Type B pancreatic cell (in vitro differentiated cells): ENCODE measurements at places on chromosomes 12 and 14. TPM values are rescaled to one million over a fixed set of nuclear protein-coding genes. Genes with fewer than 3 reads are reported as not detected.

GRCh38 chr14:70029296-70030132 lies 150.3 kb downstream of the SMOC1 start:
- H3K4me3 ChIP-seq: no peak overlapping the region
- DNase-seq: no peak
- H3K36me3 ChIP-seq: no peaks in the 10 kb centered on the region
- H3K4me1 ChIP-seq: no peaks in the 10 kb centered on the region

GRCh38 chr14:102252834-102253801 lies 51.8 kb downstream of the MOK start:
- no peak overlapping the region for H3K4me3 ChIP-seq
- peaks cover 6% of the 10 kb centered on the region for H3K36me3 ChIP-seq
- H3K4me1 ChIP-seq: peaks cover 4% of the 10 kb centered on the region
- DNase-seq: no peak
- no peak overlapping the region for H3K27ac ChIP-seq
- H3K27me3 ChIP-seq: no peaks in the 10 kb centered on the region

DNA sequence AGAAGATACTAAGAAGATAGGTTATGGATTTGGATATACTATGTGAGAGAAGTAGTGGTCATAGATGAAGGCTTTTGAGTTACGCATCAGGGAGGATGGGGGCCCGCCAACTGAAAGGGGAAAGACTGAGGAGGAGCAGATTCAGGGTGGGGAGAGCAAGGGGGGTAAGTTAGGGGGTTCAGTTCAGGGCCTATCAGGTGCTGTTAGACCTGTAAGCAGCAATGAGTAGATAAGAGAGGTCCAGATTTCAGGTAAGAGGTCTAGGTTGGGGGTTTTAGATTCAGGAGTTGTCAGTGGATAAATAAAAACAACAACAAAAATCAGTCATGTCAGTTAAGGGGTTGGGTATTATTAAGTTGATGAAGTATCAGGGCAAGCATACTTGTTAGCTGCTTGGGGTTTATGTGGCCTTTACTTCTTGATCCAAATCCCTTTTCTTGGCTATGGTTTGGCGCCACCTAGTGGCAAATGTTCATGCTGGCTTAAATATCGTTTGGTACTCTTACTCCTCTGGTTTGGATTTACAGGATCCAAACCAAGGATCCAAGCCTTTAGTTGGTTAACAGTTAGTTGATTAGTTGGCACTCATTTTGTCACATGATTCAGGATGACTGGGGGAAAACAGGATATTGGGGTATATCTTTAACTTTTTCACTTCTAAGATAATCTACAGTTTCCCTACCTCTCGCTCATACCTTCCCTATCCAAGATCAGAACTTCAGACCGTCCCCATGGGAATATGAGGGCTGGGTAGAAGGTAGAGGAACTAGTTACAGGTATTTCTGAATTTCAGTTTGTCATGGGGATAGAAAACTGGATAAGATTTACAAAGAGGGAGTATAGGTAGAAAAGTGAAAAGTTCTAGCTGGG lies 65.1 kb downstream of the PCNX1 start:
- H3K4me3 ChIP-seq: no peak overlapping the region
- DNase-seq: peak; percentile 77
- peaks cover 11% of the 10 kb centered on the region for H3K4me1 ChIP-seq
- no peaks in the 10 kb centered on the region for H3K27me3 ChIP-seq

GRCh38 chr12:113030875-113031525 lies 25.5 kb upstream of the DTX1 start:
- DNase-seq: no peak
- no peak overlapping the region for H3K27ac ChIP-seq
- no peaks in the 10 kb centered on the region for H3K36me3 ChIP-seq
- no peak overlapping the region for H3K4me3 ChIP-seq
- H3K27me3 ChIP-seq: peaks cover 20% of the 10 kb centered on the region

GRCh38 chr14:71557351-71557750 lies 374.9 kb upstream of the RGS6 start:
- peaks cover 5% of the 10 kb centered on the region for H3K4me1 ChIP-seq
- DNase-seq: no peak
- no peaks in the 10 kb centered on the region for H3K27me3 ChIP-seq
- no peak overlapping the region for H3K27ac ChIP-seq
- H3K4me3 ChIP-seq: no peak overlapping the region

DNA sequence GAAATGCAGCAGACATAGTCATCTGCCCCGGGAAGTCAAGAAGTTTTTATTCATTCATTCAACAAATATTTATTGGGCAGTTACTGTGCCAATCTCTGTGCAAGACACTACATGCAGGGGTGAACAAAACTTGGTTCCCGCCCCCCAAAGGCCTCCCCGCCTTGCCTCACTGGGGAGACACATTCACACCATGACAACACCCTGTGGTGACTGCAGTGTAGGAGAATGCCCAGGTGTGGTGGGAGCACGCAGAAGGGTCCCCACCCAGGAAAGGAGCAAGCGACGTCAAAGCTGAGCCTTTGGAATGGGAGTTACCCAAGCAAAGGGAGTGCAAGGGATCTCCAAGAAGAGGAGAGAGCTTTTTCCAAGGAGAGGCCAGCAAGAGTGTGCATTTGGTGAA lies 1.6 kb upstream of the AQP6 start:
- H3K27me3 ChIP-seq: peaks cover 9% of the 10 kb centered on the region
- DNase-seq: no peak
- no peaks in the 10 kb centered on the region for H3K4me1 ChIP-seq

DNA sequence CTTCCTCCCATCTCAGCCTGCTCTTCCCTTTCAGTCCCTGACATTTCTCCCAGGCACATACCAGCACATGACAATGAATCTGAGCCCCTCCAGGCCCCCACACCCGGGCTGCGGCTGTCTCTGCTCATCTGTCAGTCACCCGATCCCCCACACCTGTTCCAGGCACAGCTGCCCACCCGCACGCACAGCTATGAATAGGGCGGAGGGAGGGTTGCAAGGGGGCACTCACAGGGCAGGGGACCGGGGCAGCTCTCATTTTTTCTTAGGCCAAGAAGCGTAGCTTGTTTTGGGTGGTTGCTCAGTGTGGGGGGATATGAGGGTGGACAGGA lies 43.7 kb upstream of the TSPAN9 start:
- no peak for DNase-seq
- H3K36me3 ChIP-seq: no peaks in the 10 kb centered on the region
- H3K4me3 ChIP-seq: no peak overlapping the region
- no peaks in the 10 kb centered on the region for H3K27me3 ChIP-seq
- H3K27ac ChIP-seq: peak overlapping the region; percentile 20

- DNase-seq: no peak
- H3K36me3 ChIP-seq: no peaks in the 10 kb centered on the region
- H3K4me3 ChIP-seq: peak overlapping the region; percentile 96
Observed at GRCh38 chr12:57940052-57940914, 1.1 kb upstream of the ATP23 start.

DNA sequence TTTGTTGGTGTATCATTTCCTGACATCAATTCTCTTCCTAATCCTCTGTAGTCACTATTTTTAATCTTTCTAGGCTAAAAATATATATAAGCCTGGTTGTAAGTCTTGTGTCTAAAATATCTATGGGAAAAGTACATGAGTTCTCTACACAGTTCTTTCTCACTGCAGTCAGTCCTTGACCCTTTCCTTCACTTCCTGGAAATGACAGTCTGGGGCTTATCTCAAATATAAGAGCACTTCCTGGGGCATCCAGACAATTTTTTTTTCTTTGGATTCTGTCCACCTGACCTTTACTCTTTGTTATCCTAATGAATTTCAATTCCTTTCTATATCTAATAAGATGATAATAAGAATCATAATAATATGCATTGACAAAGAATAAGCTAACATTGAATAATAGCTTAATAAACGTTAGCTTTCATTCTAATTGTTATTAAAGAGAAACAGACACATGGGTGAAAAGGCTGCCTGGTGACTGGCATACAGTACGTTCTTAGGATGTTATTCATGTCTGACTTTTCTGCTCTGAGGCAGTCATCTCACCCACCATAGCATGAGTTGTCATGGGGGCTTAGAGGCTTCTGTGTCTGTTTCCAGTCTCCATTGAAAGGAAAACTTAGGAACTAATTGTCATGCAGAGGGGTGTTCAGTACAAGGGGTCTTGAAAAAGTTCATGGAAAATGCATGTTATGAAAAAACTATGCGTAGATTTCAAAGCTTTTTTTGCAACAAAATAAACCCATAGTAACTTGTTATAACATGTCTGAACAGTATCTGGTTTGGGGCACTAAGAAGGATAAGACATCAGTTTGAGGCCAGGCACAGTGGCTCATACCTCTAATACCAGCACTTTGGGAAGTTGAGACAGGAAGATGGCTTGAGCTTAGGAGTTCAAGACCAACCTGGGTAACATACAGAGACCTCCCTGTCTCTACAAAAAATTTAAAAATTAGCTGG lies 66.2 kb upstream of the DNM1L start:
- DNase-seq: no peak
- H3K27me3 ChIP-seq: no peaks in the 10 kb centered on the region
- no peak overlapping the region for H3K27ac ChIP-seq
- H3K36me3 ChIP-seq: peaks cover 30% of the 10 kb centered on the region
- no peak overlapping the region for H3K4me3 ChIP-seq

DNA sequence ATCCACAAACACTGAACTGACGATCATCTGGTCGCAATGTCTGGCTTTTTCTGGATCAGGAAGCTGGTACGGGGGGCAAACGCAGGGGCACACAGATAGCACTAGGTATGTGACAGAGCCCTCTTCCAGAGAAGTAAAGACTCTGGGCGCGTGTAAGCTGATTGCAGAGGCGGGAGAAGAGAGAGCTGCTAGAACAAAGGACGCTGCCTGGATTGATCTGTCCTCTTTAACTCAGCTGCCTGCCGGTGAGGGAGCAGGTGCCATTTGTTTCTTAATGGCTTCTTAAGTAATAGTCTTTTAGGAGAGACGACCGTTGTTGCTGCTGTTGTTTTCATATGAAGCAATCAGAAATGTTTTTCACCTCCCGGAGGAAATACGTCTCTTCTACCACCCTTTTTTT lies 77.3 kb downstream of the GLT1D1 start:
- no peak overlapping the region for H3K27ac ChIP-seq
- peaks cover 4% of the 10 kb centered on the region for H3K4me1 ChIP-seq
- peaks cover 3% of the 10 kb centered on the region for H3K27me3 ChIP-seq
- no peaks in the 10 kb centered on the region for H3K36me3 ChIP-seq
- no peak for DNase-seq

GRCh38 chr14:75577729-75578101 lies 705 bp upstream of the FLVCR2 start:
- H3K4me1 ChIP-seq: peaks cover 6% of the 10 kb centered on the region
- peak overlapping the region; percentile 86 for H3K27ac ChIP-seq
- H3K4me3 ChIP-seq: no peak overlapping the region
- DNase-seq: peak; percentile 81

DNA sequence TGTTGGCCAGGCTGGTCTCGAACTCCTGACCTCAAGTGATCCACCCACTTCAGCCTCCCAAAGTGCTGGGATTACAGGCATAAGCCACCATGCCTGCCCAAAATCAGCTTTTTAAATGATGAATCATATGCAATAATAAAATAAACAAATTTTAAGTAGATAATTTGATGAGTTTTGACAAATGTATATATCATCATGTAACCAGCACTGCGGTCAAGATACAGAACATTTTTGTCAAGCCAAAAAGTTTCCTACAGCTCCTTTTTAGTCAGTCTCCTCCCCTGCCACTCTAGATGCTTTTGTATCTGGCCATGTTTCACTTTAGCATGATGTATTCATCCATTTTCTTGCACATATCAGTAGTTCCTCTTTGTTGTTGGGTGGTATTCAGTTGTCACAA lies 17.2 kb downstream of the FRMD6 start:
- H3K27me3 ChIP-seq: no peaks in the 10 kb centered on the region
- no peak overlapping the region for H3K27ac ChIP-seq
- H3K4me3 ChIP-seq: no peak overlapping the region
- DNase-seq: no peak

- no peak overlapping the region for H3K27ac ChIP-seq
- DNase-seq: no peak
- no peaks in the 10 kb centered on the region for H3K4me1 ChIP-seq
- H3K4me3 ChIP-seq: no peak overlapping the region
- H3K36me3 ChIP-seq: no peaks in the 10 kb centered on the region
Observed at GRCh38 chr12:46004715-46005114, 14.3 kb upstream of the SCAF11 start.

- peak overlapping the region; percentile 68 for H3K27ac ChIP-seq
- no peak for DNase-seq
- peaks cover 13% of the 10 kb centered on the region for H3K36me3 ChIP-seq
- H3K27me3 ChIP-seq: no peaks in the 10 kb centered on the region
- peaks cover 43% of the 10 kb centered on the region for H3K4me1 ChIP-seq
Observed at GRCh38 chr14:89399594-89400068, 17.4 kb downstream of the FOXN3 start.

DNA sequence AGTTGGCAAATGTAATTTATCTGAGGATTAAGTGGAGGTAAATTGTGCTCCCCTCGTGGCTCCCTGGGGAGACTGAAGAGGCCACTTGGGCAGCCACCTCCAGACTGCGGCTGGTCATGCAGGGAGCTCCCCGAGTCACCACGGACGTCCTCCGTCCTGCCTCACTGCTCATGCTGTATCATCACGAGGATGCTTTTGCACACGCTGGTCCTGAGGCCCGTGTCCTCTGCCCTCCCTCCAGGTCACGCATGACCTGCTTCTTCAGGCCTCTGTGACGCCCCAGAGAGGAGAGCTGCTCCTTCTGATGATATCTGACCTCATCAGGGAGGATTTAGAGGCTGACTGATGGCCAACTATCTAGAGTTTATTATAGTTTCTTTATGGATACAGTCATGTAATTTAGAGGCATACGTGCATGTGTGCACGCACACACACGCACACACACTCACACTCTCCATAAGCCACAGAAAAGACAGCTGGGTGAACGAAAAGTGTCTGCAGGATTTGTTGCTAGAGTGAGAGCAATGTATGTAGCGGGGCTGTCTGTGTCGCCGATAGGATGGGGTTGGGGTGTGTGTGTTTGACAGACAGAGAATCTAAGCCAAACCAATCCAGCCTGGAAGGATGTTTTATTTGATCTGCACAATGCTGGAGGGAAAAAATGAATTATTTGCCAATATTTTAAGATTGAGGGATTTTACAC lies 160.0 kb downstream of the ADGRD1 start:
- no peak for DNase-seq
- peak overlapping the region; percentile 74 for H3K27ac ChIP-seq
- H3K36me3 ChIP-seq: no peaks in the 10 kb centered on the region
- peaks cover 32% of the 10 kb centered on the region for H3K4me1 ChIP-seq
- H3K4me3 ChIP-seq: peak overlapping the region; percentile 65

TAS2R46 gene
- total RNA-seq: 0.85 and 1.0 TPM in 2 replicates

EVL gene
- 66.3 and 159 TPM in 2 replicates for total RNA-seq

WBP11 gene
- total RNA-seq: 86.3 and 134 TPM in 2 replicates

NFATC4 gene
- total RNA-seq: 33.8 and 130 TPM in 2 replicates
